ENCODE measurements at places on chromosomes 16 and 17.
A peak's percentile ranks its signal among the peaks of the same experiment; 100 is the strongest.

- DNase-seq: no peak
Observed at GRCh38 chr16:2856061-2856670, 1.8 kb downstream of the PRSS22 start.

DNA sequence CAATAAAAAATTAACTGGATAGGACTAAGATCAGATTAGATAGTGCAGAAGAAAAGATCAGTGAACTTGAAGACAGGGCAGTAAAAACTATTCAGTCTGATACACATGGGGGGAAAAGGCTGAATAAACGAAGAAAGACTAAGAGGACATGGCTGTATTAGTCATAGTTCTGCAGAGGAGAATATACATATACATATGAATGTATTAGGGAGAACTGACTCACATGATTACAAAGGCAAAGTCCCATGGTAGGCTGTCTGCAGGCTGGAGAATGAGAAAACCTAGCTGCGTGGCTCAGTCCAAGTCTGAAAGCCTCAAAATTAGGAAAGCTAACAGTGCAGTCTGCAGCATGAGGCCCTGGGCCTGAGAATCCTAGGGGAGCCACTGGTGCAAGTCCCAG, 98.2 kb upstream of the GNAO1 start:
- DNase-seq: no peak

GRCh38 chr16:49601576-49601975, 228.0 kb downstream of the C16orf78 start:
- DNase-seq: no peak

DNA sequence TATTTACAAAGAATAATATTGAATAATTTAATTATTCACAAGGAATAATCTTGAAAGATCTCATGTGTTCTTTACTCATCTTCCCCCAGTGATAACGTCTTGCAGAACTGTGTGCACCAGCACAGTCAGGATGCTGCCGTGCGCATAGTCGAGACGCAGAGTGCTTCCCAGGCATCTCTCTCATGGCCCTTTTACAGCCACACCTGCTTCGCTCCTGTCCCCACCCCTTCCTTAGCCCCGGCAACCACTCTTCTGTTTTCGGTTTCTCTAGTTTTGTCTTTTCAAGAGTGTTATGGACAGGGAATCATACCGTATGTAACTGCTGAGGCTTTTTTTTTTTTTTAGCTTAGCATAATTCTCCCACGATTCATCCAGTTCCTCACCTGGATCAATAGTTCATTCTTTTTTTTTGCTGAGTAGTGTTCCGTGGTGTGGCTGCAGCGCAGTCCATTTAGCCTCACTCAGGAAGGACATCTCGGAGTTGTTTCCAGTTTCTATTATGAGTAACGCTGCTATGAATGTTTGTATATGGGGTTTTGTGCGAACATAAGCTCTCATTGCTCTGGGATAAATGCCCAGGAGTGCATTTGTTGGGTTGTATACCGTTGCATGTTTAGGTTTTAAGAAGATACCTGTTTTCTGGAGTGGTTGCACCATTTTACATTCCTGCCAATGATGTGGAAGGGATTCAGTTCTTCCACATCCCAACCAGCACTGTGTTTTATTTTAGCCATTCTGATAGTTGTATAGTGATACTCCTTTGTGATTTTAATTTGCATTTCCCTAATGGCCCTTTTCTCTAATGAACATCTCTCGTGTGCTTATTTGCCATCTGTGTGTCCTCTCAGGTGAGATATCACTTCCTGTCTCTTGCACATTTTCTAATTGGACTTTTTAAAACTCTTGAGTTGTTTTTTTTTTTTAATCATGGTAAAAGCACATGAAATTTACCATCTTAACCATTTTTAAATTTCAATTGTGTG, 47.6 kb downstream of the SEC14L1 start:
- no peak for DNase-seq

DNA sequence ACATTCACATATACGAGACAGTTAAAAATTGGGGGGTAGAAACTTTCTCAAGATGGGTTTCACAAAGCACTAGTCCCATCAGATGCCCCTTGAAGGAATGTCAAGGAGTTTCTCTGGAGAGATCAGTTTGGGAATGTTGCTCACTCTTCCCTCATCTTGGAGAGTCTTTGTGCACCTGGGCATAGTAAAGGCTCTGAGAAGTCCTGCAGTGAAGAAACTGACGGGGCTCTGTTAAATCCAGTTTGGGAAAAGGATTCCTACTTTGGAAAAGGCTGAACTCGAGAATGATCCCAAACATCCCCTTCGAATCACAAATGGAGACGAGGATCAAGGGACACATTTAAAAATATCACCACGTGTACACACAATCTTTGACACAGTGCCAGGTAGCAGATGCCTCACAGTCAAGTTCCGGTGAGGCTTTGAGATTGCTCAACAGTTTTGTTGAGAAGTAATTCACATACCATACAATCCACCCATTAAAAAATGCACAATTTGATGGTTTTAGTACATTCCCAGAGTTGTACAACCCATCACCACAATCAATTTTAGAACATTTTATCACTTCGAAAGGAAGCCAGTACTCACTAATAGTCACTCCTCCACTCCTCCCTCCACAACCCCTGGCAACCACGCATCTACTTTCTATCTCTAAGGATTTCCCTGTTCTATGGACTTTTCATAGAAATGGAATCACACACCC, 203.4 kb upstream of the FOXF1 start:
- peak; percentile 88 for DNase-seq

- no peak for DNase-seq
Observed at GRCh38 chr17:67403065-67403464, 26.0 kb downstream of the PITPNC1 start.

- DNase-seq: no peak
Observed at GRCh38 chr17:48336986-48337385, 93.0 kb downstream of the SKAP1 start.

- no peak for DNase-seq
Observed at GRCh38 chr17:32261936-32262510, 3.6 kb upstream of the RHBDL3 start.

DNA sequence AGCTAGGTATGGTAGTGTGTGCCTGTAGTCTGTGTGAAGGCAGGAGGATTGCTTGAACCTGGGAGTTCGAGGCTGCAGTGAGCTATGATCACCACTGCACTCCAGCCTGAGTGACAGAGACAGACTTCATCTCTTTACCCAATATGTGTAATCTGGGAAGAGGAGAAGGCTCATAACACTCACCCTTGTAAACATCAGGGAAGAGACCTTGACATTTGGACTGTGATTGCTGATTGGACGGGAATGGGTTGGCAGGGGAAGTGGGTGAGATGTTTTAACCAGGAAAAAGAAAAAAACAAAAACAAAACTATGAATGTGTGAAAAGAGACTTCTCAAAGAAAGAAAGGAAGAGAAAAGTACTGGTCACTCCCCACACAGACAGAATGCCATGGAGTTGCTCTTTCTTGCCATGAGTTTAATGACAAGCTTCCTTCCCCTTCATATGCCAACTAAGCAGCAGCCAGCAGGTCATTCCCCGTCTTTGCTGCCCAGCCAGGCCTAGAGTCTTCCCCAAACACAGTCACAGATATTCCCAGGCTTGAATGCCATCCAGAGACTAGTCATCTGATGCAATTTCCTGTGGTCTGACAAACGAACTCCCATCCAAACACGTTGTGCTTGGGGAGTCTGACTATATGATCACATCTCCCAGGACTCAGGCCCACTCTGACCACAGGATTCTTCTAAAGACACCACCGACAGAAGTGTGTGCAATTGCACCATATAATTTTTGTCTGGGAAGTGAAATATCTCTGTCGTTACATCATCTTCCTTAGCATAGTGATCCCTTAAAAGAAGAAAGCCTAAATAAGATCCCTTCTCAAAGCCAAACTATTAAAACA, 3.6 kb upstream of the XAF1 start:
- DNase-seq: peak; percentile 100

DNA sequence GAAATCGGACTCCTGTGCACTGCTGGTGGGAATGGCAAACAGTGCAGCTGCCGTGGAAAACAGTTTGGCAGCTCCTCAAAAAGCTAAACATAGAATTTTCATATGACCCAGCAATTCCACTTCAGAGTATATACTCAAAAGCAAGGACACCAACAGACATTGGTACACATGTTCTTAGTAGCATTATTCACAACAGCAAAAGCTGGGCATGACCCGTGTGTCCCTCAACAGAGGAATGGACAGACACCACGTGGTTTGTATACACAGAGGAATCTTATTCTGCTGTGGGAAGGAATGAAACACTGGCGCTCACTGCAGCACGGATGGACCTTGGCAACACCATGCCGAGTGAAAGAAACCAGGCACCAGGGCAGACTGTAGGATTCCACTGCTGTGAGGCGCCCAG, 16.0 kb downstream of the NPTX1 start:
- DNase-seq: no peak

DNA sequence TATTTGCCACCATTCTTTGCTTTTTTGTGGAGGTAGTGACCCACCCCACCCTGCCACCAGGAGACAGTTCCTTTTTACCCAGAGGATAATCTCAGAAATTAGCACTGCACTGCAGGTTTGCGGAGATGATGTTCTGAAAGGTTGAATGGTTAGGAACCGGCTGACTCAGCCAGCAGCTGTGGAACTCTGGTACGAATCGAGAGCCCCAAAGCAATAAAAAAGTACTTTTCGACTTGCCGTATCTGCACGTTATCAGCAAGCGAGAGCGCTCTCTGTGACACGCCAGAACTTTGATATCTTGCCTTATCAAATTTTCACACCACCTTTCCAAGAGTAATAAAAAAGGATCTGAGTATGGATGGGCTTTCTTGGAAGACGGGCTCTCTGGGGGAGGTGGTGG, 96.3 kb upstream of the EEF2KMT start:
- no peak for DNase-seq

DNA sequence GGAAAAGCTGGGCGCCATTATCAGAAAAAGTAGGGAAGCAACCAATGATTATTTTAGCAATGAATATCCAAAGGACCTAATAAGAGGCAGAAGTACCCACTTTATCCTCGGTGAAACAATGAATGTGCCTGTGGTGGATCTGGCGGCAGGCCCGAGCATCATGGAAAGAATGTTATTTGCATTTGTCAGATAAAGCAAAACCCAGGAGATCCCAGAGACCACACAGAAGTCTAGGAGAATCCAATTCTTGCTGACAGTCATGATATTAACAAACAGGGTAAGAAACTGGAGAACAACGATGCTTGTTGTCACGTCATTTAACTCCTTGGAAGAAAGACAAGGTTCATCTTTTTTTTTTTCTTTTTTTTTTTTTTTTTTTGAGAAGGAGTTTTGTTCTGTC, 12.0 kb upstream of the TNRC6A start:
- peak; percentile 81 for DNase-seq

- DNase-seq: no peak
Observed at GRCh38 chr16:21646721-21647561, 5.5 kb downstream of the IGSF6 start.

GRCh38 chr16:27550582-27550920, 607 bp downstream of the KATNIP start:
- DNase-seq: no peak

- no peak for DNase-seq
Observed at GRCh38 chr17:80989586-80989913, 2.1 kb upstream of the CHMP6 start.

- peak; percentile 62 for DNase-seq
Observed at GRCh38 chr16:56912746-56913708, 18.9 kb upstream of the HERPUD1 start.

DNA sequence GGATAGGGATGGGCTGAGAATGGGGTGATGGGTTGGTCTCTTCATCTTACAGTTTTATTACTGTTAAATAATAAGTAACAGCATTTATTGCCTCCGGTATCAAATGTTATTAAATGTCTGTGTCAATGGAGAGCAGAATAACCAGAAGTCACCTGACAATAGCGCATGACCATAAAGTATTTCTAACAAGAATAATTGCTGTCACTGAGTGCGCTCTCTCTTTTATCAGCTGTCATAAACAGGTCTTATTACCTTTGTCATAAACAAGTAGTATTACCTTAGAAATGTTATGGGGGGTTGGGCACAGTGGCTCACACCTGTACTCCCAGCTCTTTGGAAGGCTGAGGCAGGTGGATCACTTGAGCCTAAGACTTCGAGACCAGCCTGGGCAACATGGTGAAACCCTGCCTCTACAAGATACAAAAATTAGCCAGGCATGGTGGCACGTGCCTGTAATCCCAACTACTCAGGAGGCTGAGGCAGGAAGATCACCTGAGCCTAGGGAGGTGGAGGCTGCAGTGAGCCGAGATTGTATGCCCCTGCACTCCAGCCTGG, 120.6 kb downstream of the MAP2K6 start:
- DNase-seq: no peak

DNA sequence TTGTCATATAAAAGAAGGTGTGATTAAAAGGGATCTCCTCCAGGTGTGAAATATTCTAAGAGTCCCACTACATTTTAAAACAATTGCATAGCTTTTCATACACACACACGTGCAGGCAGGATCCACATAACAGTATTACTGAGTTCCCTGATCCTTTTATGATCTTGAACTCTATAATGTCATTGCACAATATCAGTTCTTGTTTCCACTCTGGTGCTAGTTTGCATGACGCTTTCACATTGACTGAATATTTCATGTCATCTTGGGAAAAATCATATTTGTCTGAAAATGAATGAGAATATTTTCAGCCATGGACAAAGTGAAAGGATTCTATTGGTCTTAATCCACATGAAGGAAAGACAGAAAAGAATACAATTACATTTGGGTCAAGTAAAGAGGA, 703.8 kb downstream of the CDH8 start:
- no peak for DNase-seq

DNA sequence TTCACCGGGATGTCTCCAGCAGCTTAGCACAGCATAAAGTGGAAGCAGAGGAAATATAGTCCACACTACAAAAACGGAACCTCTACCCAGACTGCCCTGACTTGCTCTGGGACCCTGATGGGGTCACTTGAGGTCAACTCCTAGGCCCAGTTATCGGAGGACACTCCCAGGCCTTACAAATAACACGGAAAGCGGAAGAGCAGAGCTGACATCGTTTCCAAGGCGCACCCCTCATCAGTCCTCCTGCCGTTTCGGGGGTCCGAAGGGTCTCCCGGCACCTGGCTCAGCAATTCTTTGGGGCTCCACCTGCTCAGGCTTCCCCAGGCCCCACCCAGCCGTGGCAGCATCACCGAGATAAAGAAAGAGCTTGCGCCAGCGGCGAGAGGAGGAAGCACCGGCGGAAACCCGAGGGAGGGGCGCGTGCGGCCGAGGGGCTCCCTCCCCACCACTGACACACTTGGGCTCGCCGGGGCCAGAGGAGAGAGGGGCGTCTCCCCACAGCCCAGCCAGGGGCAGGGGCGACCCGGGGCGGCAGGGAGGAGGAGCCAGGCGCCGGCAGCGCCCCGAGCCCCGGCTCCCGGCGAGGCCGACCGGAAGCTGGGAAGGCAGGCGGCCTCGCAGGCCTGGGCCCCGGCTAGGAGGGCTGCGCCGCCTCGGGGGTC, 727 bp downstream of the CORO7 start:
- peak; percentile 17 for DNase-seq

Data from fibroblast of skin of right biceps (primary cell).